Neural progenitor cell (in vitro differentiated cells): ENCODE measurements at places on chromosomes 16 and 17.
A peak's percentile ranks its signal among the peaks of the same experiment; 100 is the strongest.

- DNase-seq: peak; percentile 46
- H3K36me3 ChIP-seq: no peaks in the 10 kb centered on the region
- no peaks in the 10 kb centered on the region for H3K27me3 ChIP-seq
- no peak overlapping the region for H3K4me3 ChIP-seq
- H3K4me1 ChIP-seq: peaks cover 65% of the 10 kb centered on the region
- H3K27ac ChIP-seq: no peak overlapping the region
Measured at GRCh38 chr17:29595107-29595942, 2.4 kb downstream of the ANKRD13B start.

- H3K27ac ChIP-seq: no peak overlapping the region
- no peak overlapping the region for H3K4me3 ChIP-seq
- H3K4me1 ChIP-seq: peaks cover 33% of the 10 kb centered on the region
- no peaks in the 10 kb centered on the region for H3K27me3 ChIP-seq
- no peak for DNase-seq
Measured at GRCh38 chr16:56119133-56119532, 72.2 kb upstream of the GNAO1 start.

DNA sequence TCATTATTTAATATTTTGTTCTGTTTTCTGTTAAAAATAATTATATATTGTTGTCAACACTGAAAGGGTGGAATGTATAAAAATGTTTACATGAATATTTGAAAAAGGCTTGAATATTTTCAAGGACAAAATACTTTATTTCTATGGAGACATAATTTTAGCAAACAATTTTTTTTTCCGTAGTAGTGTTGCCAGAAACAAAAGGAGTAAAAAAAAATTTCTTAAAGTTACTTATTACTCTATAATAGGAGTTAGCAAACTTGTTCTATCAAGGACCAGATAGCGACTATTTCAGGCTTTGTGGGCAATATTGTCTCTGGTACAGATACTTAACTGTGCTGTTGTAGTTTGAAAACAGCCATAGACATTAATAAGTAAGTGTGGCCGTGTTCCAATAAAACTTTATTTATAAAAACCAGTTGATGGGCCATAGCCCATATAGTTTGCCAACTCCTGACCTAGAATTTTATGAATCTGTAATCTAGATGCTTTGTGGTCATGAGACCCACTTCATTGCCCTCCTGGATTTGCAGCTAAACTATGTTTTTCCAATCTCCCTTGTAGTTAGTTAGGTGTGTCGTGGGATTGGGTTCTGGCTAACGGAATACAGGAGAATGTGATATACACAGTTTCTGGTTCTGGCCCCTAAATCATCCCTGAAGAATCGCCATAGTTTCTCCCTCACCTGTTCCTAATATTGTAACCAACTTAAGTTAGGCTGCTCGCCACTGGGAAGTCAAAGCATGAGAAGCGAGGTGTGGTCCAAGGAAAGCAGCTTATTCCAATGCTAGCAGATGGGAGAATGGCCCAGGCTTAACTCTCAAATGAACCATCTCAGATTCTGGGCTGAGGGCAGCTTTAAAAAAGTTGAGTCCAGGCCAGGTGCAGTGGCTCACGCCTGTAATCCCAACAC lies 153.6 kb downstream of the ABCA8 start:
- no peaks in the 10 kb centered on the region for H3K36me3 ChIP-seq
- H3K27ac ChIP-seq: no peak overlapping the region
- no peak overlapping the region for H3K4me3 ChIP-seq
- DNase-seq: no peak
- no peaks in the 10 kb centered on the region for H3K27me3 ChIP-seq
- peaks cover 7% of the 10 kb centered on the region for H3K4me1 ChIP-seq

- H3K27ac ChIP-seq: no peak overlapping the region
- H3K4me3 ChIP-seq: no peak overlapping the region
- H3K4me1 ChIP-seq: no peaks in the 10 kb centered on the region
- H3K27me3 ChIP-seq: no peaks in the 10 kb centered on the region
- H3K36me3 ChIP-seq: no peaks in the 10 kb centered on the region
- DNase-seq: no peak
Measured at GRCh38 chr16:4175849-4176248, 59.6 kb upstream of the ADCY9 start.

GRCh38 chr17:13410874-13411273 lies 190.9 kb downstream of the HS3ST3A1 start:
- H3K4me3 ChIP-seq: no peak overlapping the region
- no peak overlapping the region for H3K27ac ChIP-seq
- no peaks in the 10 kb centered on the region for H3K36me3 ChIP-seq
- no peak for DNase-seq
- no peaks in the 10 kb centered on the region for H3K27me3 ChIP-seq

DNA sequence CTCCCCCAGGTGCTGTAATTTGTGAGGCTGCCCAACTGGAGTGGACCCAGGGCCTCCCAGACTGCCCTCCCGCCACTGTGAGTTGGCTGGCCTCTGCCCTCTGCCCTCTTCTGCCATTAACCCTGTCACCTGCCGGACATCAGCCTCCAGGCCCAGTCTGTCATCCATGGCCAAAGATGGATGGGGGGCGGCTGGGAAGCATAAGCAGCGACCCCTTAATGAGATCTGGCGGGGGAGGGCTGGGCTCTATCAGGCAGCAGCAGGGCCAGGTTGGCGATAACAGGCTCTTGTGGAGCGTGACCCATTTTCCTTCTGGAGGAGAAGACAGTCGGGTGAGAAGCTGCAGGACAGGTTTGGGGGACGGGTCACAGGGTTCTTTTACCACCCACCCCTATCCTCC lies 25.3 kb downstream of the CDK5RAP3 start:
- no peaks in the 10 kb centered on the region for H3K36me3 ChIP-seq
- H3K27ac ChIP-seq: peak overlapping the region; percentile 88
- H3K4me3 ChIP-seq: no peak overlapping the region
- H3K27me3 ChIP-seq: no peaks in the 10 kb centered on the region
- no peak for DNase-seq
- H3K4me1 ChIP-seq: peaks cover 72% of the 10 kb centered on the region

DNA sequence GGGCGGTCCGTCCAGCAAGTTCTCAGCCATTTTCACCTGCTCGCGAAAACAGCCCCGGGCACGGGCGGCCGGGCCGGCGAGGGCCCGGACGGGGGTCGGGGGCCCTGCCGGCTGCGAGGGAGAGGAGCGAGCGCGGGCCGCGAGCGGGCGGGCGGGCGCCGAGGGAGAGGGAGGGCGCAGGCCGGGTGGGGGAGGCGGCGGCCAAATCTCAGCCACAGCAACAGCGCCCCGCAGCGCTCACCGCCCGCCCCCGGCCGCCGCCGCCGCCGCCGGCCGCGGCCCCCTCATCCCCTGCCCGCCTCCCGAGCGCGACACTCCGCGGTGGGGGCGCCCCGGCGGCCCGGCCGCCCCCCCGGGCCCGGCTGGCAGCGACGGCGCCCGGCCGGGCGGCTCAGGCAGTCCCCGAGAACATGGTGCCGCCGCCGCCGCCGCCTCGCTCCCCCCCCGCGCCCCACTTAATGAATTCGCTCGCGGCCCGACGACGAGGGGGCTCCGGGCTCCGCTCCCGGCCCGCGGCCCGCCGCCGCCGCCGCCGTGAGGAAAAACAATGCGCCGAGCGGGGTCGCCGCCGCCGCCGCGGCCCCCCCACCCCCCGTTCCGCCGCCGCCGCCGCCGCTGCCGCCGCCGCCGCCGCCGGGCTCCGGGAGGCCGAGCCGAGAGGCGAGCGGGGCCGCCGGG lies 487 bp downstream of the CREBBP start:
- peak overlapping the region; percentile 99 for H3K4me3 ChIP-seq
- no peaks in the 10 kb centered on the region for H3K36me3 ChIP-seq
- H3K4me1 ChIP-seq: peaks cover 34% of the 10 kb centered on the region
- peak overlapping the region; percentile 74 for H3K27ac ChIP-seq

- H3K36me3 ChIP-seq: no peaks in the 10 kb centered on the region
- no peak overlapping the region for H3K27ac ChIP-seq
- peaks cover 19% of the 10 kb centered on the region for H3K4me1 ChIP-seq
- H3K4me3 ChIP-seq: no peak overlapping the region
Measured at GRCh38 chr17:17032131-17032692, 10.0 kb upstream of the MPRIP start.

DNA sequence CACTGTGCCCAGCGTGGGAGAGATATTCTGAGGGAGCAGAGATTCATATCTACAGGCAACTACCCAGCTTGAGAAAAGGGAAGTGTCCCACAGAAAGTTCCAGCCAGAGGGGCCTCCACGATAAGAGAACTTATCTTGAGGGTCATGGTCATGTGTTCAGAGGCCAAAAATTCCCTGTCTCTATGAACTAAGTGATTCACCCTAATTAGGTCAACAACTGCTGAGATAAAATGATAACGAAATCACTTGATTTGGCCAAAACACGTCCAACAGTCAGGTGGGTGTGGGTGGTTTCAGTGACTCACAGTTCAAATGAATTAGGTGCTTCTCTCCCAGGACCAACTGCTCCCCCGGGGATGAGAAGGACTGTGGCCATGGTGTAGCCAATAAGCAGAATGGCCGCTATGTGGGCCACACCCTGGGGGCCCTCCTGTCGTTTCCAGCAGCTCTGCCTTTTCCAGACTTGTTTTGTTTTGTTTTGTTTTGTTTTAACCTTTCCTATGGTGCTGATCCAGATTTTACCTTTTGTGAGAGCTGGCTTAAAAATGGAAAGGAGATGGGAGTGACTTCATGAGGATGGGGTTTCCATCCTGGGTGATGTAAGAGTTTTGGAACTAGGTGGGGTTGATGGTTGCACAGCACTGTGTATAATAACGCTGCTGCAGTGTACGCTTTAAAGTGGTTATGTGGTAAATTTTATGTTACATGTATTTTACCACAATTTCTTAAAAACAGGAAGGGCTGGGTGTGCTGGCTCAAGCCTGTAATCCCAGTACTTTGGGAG lies 8.7 kb downstream of the DNAI2 start:
- no peaks in the 10 kb centered on the region for H3K36me3 ChIP-seq
- H3K27ac ChIP-seq: no peak overlapping the region
- H3K4me1 ChIP-seq: peaks cover 5% of the 10 kb centered on the region
- no peak for DNase-seq
- no peak overlapping the region for H3K4me3 ChIP-seq

DNA sequence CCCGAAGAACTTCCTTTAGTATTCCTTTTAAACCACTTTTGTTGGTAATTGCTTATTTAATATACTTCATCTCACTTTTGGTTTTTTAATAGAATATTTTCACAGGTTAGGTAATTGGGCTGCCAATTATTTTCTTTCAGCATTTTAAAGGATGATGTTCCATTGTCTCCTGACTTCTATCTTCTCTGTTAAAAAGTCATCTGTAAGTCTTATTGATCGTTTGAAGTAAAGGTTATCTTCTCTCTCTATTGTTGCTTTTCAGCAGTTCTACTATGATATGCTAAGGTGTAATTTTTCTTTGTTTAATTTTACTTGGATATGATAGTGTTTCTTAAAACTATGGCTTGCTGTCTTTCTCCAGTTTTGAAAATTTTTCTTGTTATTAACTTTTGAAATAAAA lies 307.5 kb downstream of the MAP2K4 start:
- no peaks in the 10 kb centered on the region for H3K27me3 ChIP-seq
- H3K4me3 ChIP-seq: no peak overlapping the region
- DNase-seq: no peak
- no peaks in the 10 kb centered on the region for H3K4me1 ChIP-seq
- peaks cover 6% of the 10 kb centered on the region for H3K36me3 ChIP-seq

GRCh38 chr17:33019161-33019890 lies 27.7 kb downstream of the SPACA3 start:
- no peak overlapping the region for H3K27ac ChIP-seq
- no peak for DNase-seq

- no peak overlapping the region for H3K27ac ChIP-seq
- peaks cover 8% of the 10 kb centered on the region for H3K4me1 ChIP-seq
- no peak overlapping the region for H3K4me3 ChIP-seq
- no peak for DNase-seq
- no peaks in the 10 kb centered on the region for H3K36me3 ChIP-seq
- H3K27me3 ChIP-seq: no peaks in the 10 kb centered on the region
Measured at GRCh38 chr16:71670537-71670936, 44.6 kb downstream of the MARVELD3 start.

DNA sequence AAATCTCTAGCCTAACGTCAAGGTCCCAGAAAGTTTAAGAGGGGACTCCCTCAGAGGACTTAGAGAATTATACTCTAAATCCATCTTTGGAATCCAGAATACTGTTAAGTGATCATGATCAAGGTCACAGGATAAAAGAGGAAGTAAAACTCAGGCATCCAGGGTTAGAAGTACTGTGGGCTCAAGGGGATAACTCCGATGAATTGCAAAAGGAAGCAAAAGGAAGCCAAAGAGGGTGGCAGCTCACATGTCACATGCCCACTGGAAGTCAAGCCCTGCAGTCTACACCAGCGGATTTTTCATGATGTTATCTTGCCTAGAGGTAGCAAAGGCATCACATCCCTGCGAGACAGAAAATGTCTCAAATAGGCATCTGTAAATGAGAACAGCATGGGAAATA lies 3.8 kb downstream of the ZNF821 start:
- H3K4me3 ChIP-seq: no peak overlapping the region
- H3K27me3 ChIP-seq: peaks cover 4% of the 10 kb centered on the region
- no peak overlapping the region for H3K27ac ChIP-seq

- peaks cover 6% of the 10 kb centered on the region for H3K4me1 ChIP-seq
- H3K4me3 ChIP-seq: peak overlapping the region; percentile 98
- H3K27ac ChIP-seq: no peak overlapping the region
- no peaks in the 10 kb centered on the region for H3K27me3 ChIP-seq
- H3K36me3 ChIP-seq: no peaks in the 10 kb centered on the region
Measured at GRCh38 chr16:67807148-67807682, 526 bp downstream of the TSNAXIP1 start.

DNA sequence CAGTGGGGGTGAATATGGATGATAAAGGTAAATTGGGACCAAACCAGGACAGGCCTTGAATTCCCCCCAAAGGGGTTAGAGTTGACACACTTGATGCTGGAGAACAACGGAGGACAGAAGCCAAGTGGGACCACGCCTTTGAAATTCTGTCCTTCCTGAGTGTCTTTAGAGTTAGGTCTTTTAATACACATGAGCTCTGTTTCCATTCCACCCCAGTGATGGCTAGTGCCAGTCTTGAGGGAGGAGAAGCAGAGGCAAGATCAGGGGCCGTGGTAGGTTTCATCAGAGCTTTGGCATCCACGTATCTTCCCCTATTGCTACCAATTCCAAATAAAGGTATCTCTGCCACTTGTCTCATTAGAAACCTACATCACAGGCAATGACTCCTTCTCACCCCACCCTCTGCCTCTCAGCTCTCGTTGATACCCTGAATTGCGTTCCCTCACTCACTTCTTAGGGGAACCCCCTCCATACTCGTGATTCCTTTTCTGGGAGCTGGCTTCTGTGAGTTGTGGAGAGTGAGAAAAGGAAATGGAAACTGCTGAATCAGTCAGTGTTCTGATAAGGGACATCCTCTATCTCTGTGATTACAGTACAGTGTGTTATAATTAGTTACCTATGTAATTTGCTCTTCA lies 2.4 kb upstream of the CCL3L1 start:
- peaks cover 8% of the 10 kb centered on the region for H3K27me3 ChIP-seq
- H3K4me3 ChIP-seq: no peak overlapping the region
- H3K4me1 ChIP-seq: peaks cover 11% of the 10 kb centered on the region
- no peak for DNase-seq
- H3K36me3 ChIP-seq: no peaks in the 10 kb centered on the region

GRCh38 chr17:16916557-16916920 lies 55.4 kb downstream of the TNFRSF13B start:
- H3K36me3 ChIP-seq: no peaks in the 10 kb centered on the region
- no peaks in the 10 kb centered on the region for H3K27me3 ChIP-seq
- no peaks in the 10 kb centered on the region for H3K4me1 ChIP-seq

GRCh38 chr17:69729944-69730343 lies 315.4 kb downstream of the MAP2K6 start:
- H3K27ac ChIP-seq: no peak overlapping the region
- H3K4me1 ChIP-seq: no peaks in the 10 kb centered on the region
- DNase-seq: no peak
- no peak overlapping the region for H3K4me3 ChIP-seq
- H3K27me3 ChIP-seq: no peaks in the 10 kb centered on the region
